Activated CD8-positive, alpha-beta memory T cell treated with anti-CD3 and anti-CD28 coated beads, Interleukin-2, amount 10 ng/mL, durations not matched to agents 7 days and 5 days (primary cell): ENCODE measurements at places on chromosomes 6 and 20. TPM values are rescaled to one million over a fixed set of nuclear protein-coding genes. Genes with fewer than 3 reads are reported as not detected.
A peak's percentile ranks its signal among the peaks of the same experiment; 100 is the strongest.

DNA sequence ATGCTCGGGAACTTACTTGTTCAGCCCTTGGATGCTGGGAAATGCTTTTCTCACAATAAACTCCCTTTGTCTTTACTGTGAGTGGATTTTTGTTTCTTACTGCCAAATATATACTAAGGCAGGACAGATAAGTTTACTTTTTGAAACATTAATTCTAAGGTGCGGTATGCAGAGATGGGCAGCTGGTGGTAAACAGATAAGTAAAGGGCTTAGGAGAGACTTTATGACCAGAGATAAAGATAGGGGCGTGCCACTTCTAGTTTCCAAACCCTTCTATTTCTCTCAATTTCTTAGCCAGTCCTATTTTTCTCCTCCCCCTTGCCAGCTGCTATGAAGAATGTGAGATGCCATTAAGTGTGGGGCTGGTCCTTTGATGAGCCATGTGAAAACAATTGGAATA is 16.3 kb downstream of the SAMD3 start:
- no peak overlapping the region for H3K27ac ChIP-seq
- no peak for DNase-seq
- no peak overlapping the region for H3K4me3 ChIP-seq
- H3K4me1 ChIP-seq, result peaks cover 33% of the 10 kb centered on the region
- H3K27me3 ChIP-seq, result no peaks in the 10 kb centered on the region

- no peak overlapping the region for H3K27ac ChIP-seq
- H3K4me1 ChIP-seq, result peaks cover 54% of the 10 kb centered on the region
- peak; percentile 36 for DNase-seq
These were observed 152.3 kb downstream of the ZDHHC14 start for GRCh38 chr6:157533048-157533871.

GRCh38 chr6:160030103-160030502 is 61.2 kb downstream of the IGF2R start:
- no peak overlapping the region for H3K27ac ChIP-seq
- H3K27me3 ChIP-seq, result no peaks in the 10 kb centered on the region

- no peak overlapping the region for H3K27ac ChIP-seq
- no peaks in the 10 kb centered on the region for H3K36me3 ChIP-seq
- no peak for DNase-seq
- H3K4me3 ChIP-seq, result no peak overlapping the region
- H3K4me1 ChIP-seq, result no peaks in the 10 kb centered on the region
These were observed 190.8 kb upstream of the LAMP5 start for GRCh38 chr20:9323622-9324021.

GRCh38 chr6:2841264-2842138 is at the start of gene SERPINB1:
Gene SERPINB1, minus strand, starts transcription at chr6:2841863. Its CDS starts 1,277 bp downstream, at chr6:2840586.
- DNase-seq, result peak; percentile 92
- H3K4me1 ChIP-seq, result peaks cover 65% of the 10 kb centered on the region
- H3K36me3 ChIP-seq, result peaks cover 29% of the 10 kb centered on the region
- no peaks in the 10 kb centered on the region for H3K27me3 ChIP-seq
- peak within 1 kb of the TSS; percentile 83 for H3K27ac ChIP-seq
- H3K4me3 ChIP-seq, result peak within 1 kb of the TSS; percentile 89

GRCh38 chr6:57215260-57215659 is 6.8 kb downstream of the RAB23 start:
- no peak overlapping the region for H3K27ac ChIP-seq
- peaks cover 21% of the 10 kb centered on the region for H3K36me3 ChIP-seq
- peaks cover 16% of the 10 kb centered on the region for H3K4me1 ChIP-seq
- peaks cover 3% of the 10 kb centered on the region for H3K27me3 ChIP-seq
- DNase-seq, result no peak

GRCh38 chr20:3687655-3688054 is 5.8 kb upstream of the ADAM33 start:
- no peak for DNase-seq
- no peak overlapping the region for H3K27ac ChIP-seq
- peaks cover 33% of the 10 kb centered on the region for H3K27me3 ChIP-seq
- no peaks in the 10 kb centered on the region for H3K4me1 ChIP-seq

- no peaks in the 10 kb centered on the region for H3K4me1 ChIP-seq
- DNase-seq, result no peak
- H3K36me3 ChIP-seq, result peaks cover 4% of the 10 kb centered on the region
- no peak overlapping the region for H3K27ac ChIP-seq
These were observed 117.0 kb upstream of the EDN1 start for GRCh38 chr6:12173181-12173580.

- peaks cover 4% of the 10 kb centered on the region for H3K4me1 ChIP-seq
- H3K4me3 ChIP-seq, result no peak overlapping the region
- no peak for DNase-seq
- H3K36me3 ChIP-seq, result peaks cover 22% of the 10 kb centered on the region
These were observed 8.4 kb downstream of the ZNF341 start for GRCh38 chr20:33740189-33740588.

GRCh38 chr6:31961616-31962015 is 2.6 kb downstream of the SKIC2 start:
- DNase-seq, result no peak
- no peak overlapping the region for H3K4me3 ChIP-seq
- H3K4me1 ChIP-seq, result peaks cover 35% of the 10 kb centered on the region
- H3K27me3 ChIP-seq, result no peaks in the 10 kb centered on the region
- H3K36me3 ChIP-seq, result peaks cover 41% of the 10 kb centered on the region
- peak overlapping the region; percentile 45 for H3K27ac ChIP-seq

GRCh38 chr6:69647726-69648125 is 149.1 kb downstream of the LMBRD1 start:
- H3K27me3 ChIP-seq, result peaks cover 19% of the 10 kb centered on the region
- no peak overlapping the region for H3K27ac ChIP-seq
- H3K4me1 ChIP-seq, result no peaks in the 10 kb centered on the region
- H3K4me3 ChIP-seq, result no peak overlapping the region
- DNase-seq, result no peak
- no peaks in the 10 kb centered on the region for H3K36me3 ChIP-seq

- DNase-seq, result no peak
- H3K4me1 ChIP-seq, result no peaks in the 10 kb centered on the region
- no peak overlapping the region for H3K27ac ChIP-seq
- no peak overlapping the region for H3K4me3 ChIP-seq
These were observed 240.9 kb upstream of the BTBD3 start for GRCh38 chr20:11676630-11677287.

DNA sequence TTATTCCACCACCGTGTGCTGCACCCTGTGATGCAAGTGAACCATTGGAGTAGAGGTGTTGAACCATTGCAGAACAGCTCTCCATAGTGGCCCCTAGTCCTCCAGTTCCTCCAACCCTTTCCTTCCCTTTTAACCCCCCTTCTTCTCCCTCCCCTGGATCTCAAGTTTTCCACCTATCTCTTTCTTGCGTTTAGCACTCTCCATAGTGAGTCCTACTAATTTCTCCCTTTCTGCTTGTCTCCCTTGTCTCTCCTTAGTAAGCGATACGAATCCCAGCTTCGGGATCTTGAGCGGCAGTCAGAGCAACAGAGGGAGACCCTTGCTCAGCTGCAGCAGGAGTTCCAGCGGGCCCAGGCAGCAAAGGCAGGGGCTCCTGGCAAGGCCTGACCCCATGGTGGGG is 1.1 kb downstream of the PFDN6 start:
- no peak for DNase-seq
- H3K4me3 ChIP-seq, result peak overlapping the region; percentile 89
- H3K27ac ChIP-seq, result peak overlapping the region; percentile 89

- H3K27me3 ChIP-seq, result no peaks in the 10 kb centered on the region
- no peak for DNase-seq
- H3K36me3 ChIP-seq, result peaks cover 2% of the 10 kb centered on the region
- H3K4me1 ChIP-seq, result peaks cover 56% of the 10 kb centered on the region
- H3K4me3 ChIP-seq, result peak overlapping the region; percentile 58
These were observed 95.6 kb downstream of the JARID2 start for GRCh38 chr6:15341311-15342001.

DNA sequence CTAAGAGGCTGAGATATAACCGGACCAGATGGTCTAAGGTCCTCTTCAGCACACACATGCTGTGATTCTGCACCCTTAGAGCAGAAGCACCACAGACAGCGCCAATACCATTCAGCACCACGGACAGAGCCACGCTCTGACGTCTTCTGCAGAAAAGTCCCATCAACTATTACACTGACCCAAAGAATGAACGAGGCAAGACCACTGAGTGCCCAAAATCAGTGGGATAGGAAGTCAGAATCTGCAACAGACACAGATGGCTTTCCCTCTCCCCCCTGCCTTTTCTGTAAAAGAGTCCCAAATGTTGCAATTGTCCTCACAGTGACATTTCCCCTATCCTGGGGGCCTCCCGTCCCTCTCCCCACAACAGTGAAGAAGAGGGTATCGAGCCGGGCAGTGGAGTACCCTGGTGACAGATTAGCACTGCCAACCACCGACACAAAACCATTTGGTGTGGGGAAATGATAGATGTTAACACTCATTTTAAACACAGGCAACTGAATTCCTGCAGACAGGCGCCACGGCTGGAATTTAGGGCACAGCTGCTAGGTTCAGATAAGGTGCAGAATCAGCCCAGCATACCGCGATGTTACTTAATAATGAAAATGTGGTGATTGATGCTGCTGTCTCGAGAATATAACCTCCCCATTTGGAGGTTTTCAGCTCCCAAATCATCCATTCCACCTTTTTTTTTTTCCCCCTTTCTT is 66.6 kb upstream of the CTNNBL1 start:
- no peak overlapping the region for H3K4me3 ChIP-seq
- peaks cover 36% of the 10 kb centered on the region for H3K27me3 ChIP-seq
- DNase-seq, result peak; percentile 55
- no peaks in the 10 kb centered on the region for H3K4me1 ChIP-seq
- H3K27ac ChIP-seq, result no peak overlapping the region

- H3K4me3 ChIP-seq, result no peak overlapping the region
- no peaks in the 10 kb centered on the region for H3K36me3 ChIP-seq
- H3K27ac ChIP-seq, result no peak overlapping the region
- H3K27me3 ChIP-seq, result peaks cover 48% of the 10 kb centered on the region
- no peaks in the 10 kb centered on the region for H3K4me1 ChIP-seq
These were observed 23.7 kb upstream of the FOXF2 start for GRCh38 chr6:1365686-1366085.

DNA sequence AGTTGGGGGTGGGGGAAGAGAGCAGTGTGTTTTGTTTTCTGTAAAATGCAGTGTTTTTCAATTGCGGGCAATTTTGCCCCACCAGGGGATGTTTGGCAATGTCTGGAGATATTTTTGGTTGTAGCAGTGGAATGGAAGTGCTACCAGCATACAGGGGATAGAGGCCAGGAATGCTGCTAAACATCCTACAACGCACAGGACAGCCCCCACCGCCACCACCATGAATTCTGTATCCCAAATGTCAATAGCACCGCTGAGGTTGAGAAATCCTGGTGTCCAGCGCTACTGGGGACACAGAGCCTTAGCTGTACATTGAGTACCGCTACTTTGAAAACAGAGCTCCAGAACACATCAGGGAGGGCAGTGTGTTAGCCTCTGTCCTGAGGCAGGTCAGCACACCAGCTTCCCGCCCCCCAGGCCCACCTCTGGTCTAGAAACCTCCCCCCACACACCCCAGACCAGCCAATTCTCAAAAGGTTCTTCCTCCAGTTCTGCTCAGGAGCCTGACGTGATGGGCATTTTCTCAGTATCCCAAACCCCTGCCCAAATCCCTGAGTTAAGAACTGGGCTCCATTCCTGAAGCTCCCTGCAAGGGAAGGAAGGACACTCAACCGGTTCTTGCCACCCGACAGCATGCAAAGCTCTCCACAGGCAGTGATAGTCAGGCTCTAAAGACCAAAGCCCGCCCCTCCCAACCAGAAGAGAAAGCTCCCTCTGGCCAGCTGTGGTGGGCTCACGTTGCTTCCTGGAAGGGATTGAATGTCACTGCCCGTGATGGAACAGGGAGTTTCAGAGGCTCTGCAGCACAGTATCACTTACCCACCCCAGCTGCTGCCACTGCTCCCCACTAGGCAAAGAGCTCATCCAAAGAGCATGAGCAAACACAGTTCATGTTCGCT is 321.5 kb upstream of the JARID2 start:
- H3K36me3 ChIP-seq, result no peaks in the 10 kb centered on the region
- H3K4me1 ChIP-seq, result no peaks in the 10 kb centered on the region
- DNase-seq, result no peak
- H3K27ac ChIP-seq, result no peak overlapping the region
- H3K4me3 ChIP-seq, result no peak overlapping the region

GRCh38 chr20:34522969-34523871 is 7.0 kb downstream of the DYNLRB1 start:
- H3K36me3 ChIP-seq, result peaks cover 19% of the 10 kb centered on the region
- peaks cover 14% of the 10 kb centered on the region for H3K4me1 ChIP-seq
- H3K27ac ChIP-seq, result no peak overlapping the region
- peak; percentile 64 for DNase-seq
- no peaks in the 10 kb centered on the region for H3K27me3 ChIP-seq

GRCh38 chr20:31581391-31581790 is 23.7 kb upstream of the ID1 start:
- no peak overlapping the region for H3K27ac ChIP-seq
- peaks cover 39% of the 10 kb centered on the region for H3K27me3 ChIP-seq
- H3K4me1 ChIP-seq, result peaks cover 6% of the 10 kb centered on the region
- no peak for DNase-seq
- no peaks in the 10 kb centered on the region for H3K36me3 ChIP-seq
- no peak overlapping the region for H3K4me3 ChIP-seq

GRCh38 chr6:3797231-3798054 is 45.9 kb upstream of the PXDC1 start:
- H3K27ac ChIP-seq, result no peak overlapping the region
- no peak for DNase-seq
- no peaks in the 10 kb centered on the region for H3K36me3 ChIP-seq
- H3K4me1 ChIP-seq, result peaks cover 3% of the 10 kb centered on the region
- H3K27me3 ChIP-seq, result peaks cover 5% of the 10 kb centered on the region

GRCh38 chr6:22411376-22412105 is 114.7 kb upstream of the PRL start:
- no peaks in the 10 kb centered on the region for H3K27me3 ChIP-seq
- DNase-seq, result no peak
- no peaks in the 10 kb centered on the region for H3K4me1 ChIP-seq

Gene CST2
- not detected for total RNA-seq

Gene DCDC2
- not detected for total RNA-seq

Gene PTK7
- total RNA-seq, result 0.85 TPM

Gene PHACTR3
- not detected for total RNA-seq

Gene NKX2-4
- total RNA-seq, result not detected

Gene MICB
- 44.1 TPM for total RNA-seq

Gene FHL5
- not detected for total RNA-seq

Gene WFDC2
- not detected for total RNA-seq

Gene RAMACL
- 0.14 TPM for total RNA-seq
